ENCODE measurements at places on chromosomes 11 and 22.

DNA sequence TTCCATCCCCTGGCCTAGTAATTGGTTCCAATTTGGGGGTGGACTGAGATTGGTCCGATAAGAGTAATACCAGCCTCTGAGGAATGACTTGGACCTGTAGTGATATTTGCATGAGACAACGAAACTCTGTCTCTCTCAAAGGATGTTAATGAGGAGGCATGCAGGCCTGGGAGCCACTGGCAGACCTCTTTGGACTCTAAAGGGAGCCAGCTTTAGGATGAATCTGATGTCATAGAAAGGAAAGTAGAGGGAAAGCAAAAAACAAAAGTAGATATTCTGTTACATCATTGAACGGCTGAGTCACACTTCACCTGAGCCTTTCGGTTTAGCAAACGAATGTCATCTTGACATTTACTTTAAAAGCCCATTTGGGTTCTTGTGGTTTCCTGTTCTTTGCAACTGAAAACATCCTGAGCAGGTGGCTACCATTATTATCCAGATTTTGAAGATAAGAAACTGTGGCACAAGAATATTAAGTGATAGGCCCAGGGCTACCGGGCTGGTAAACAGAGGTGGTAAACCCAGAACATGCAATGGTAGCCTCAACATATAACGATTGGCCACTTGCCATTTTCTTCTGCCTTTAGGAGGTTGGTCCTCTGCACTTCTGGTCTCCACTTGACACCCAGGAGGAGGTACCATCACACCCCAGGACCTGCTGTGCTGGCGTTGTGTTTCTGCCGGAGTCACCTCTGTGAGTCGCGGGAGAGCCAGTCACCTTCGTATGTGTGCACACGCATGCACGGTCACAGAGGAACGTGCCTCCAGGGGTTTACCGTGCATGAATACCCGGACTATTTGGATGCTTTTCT lies 42.7 kb downstream of the RTL6 start:
- no peak for DNase-seq

GRCh38 chr11:118703563-118704106 lies 24.2 kb upstream of the TREH start:
- DNase-seq = no peak

- no peak for DNase-seq
These were observed 25.3 kb upstream of the SESN3 start for GRCh38 chr11:95256321-95256779.

GRCh38 chr22:33124471-33124870 lies 66.3 kb upstream of the SYN3 start:
- no peak for DNase-seq

DNA sequence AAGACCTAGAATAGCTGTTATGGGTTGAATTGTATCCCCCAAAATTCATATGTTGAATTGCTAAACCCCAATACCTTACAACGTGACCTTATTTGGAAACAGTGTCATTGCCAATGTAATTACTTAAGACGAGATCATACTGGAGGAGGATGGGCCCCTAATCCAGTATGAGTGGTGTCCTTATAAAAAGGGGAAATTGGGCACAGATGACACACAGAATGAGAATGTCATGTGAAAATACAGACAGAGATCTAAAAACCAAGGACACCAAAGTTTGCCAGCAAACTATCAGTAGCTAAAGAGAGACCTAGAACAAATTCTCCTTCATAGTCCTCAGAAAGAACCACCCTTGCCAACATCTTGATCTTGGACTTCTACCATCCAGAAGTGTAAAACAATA lies 127.7 kb downstream of the ATXN10 start:
- no peak for DNase-seq

DNA sequence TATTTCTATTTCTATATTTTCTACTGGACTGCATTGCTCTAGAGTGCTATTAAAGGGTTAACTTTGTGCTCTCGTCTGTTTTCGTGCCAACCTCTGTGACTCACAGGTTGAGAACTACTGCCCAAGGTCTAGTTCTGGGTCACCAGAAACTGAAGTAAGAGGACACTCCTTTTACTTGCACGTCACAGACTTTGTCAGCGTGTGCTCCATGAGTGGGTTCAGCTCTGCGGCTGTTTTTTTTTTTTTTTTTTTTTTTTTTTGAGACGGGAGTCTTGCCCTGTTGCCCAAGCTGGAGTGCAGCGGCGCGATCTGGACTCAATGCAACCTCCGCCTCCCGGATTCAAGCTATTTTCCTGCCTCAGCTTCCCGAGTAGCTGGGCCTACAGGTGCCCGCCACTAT lies 49.8 kb downstream of the CLMP start:
- no peak for DNase-seq
